ENCODE measurements at places on chromosomes 4 and X. TPM values are rescaled to one million over a fixed set of nuclear protein-coding genes. Genes with fewer than 3 reads are reported as not detected.
A peak's percentile ranks its signal among the peaks of the same experiment; 100 is the strongest.

RAB33A gene
- total RNA-seq = 5.1 TPM

PLA2G12A gene
- total RNA-seq = 17.8 TPM

FRMD7 gene
- not detected for total RNA-seq

DCX gene
- total RNA-seq = 4.8 TPM

GUCY2F gene
- 0.06 TPM for total RNA-seq

PCDH18 gene
- total RNA-seq = 162 TPM

FOXR2 gene
- total RNA-seq = not detected

MAGEB18 gene
- total RNA-seq = not detected

PRMT9 gene
- total RNA-seq = 16.8 TPM

TEX13D gene
- total RNA-seq = not detected

CT45A10 gene
- total RNA-seq = not detected

ARHGAP24 gene
- total RNA-seq = 2.2 TPM

FAM9C gene
- not detected for total RNA-seq

APBB2 gene
- total RNA-seq = 83.2 TPM

RNF175 gene
- 34.6 TPM for total RNA-seq

MGARP gene
- 2.5 TPM for total RNA-seq

DNA sequence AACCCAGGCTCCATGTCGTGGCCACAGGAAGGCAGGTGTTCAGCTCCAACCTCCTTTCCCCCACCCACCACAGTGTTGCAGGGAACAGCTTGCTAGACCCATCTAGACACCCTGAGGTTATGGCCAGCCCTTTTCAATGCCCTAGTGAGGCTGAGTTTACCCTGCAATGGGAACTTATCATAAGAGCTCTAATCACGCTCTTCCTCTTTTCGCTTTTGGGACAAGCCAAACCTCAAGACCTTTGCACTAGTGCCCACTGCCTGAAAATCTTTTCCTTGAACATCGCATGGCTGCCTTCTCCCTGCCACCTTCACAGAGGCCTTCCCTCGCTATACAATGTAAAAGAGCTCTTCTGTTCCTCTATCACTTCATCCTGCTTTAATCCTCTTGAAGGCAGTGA lies 2.4 kb upstream of the FGFBP2 start:
- H3K4me1 ChIP-seq = no peaks in the 10 kb centered on the region
- no peaks in the 10 kb centered on the region for H3K36me3 ChIP-seq
- no peak overlapping the region for H3K4me3 ChIP-seq
- no peak for DNase-seq
- H3K27ac ChIP-seq = no peak overlapping the region

DNA sequence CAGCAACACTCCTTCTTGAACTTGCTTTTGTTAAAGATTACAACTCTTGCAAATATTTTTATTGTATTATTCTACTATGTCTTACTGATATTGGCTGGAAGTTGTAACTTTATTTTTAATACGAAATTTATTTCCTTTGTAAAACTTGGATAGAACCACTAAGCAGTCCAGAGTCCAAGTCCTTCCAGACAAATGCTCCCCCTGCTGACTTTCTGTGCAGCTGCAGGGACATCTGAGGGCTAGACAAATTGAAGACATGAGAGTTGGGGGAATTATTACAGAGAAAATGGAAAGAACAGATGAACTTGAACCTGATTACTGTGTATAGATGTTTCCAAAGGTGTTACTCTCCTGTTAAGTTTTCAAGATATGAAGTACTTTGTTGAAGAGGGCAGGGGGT lies 238.8 kb downstream of the GRIA3 start:
- H3K4me1 ChIP-seq = no peaks in the 10 kb centered on the region
- no peak overlapping the region for H3K27ac ChIP-seq
- no peaks in the 10 kb centered on the region for H3K27me3 ChIP-seq

GRCh38 chr4:13597141-13597540 lies 30.4 kb downstream of the BOD1L1 start:
- H3K4me3 ChIP-seq = no peak overlapping the region
- H3K4me1 ChIP-seq = no peaks in the 10 kb centered on the region
- DNase-seq = no peak
- no peaks in the 10 kb centered on the region for H3K36me3 ChIP-seq

GRCh38 chr4:76725039-76725438 lies 172.9 kb downstream of the SOWAHB start:
- DNase-seq = no peak
- peaks cover 25% of the 10 kb centered on the region for H3K4me1 ChIP-seq
- H3K4me3 ChIP-seq = no peak overlapping the region
- no peak overlapping the region for H3K27ac ChIP-seq
- H3K27me3 ChIP-seq = no peaks in the 10 kb centered on the region

GRCh38 chrX:118554511-118554910 lies 58.9 kb downstream of the DOCK11 start:
- no peak overlapping the region for H3K4me3 ChIP-seq
- H3K36me3 ChIP-seq = no peaks in the 10 kb centered on the region
- no peaks in the 10 kb centered on the region for H3K4me1 ChIP-seq
- DNase-seq = no peak
- H3K27ac ChIP-seq = no peak overlapping the region

DNA sequence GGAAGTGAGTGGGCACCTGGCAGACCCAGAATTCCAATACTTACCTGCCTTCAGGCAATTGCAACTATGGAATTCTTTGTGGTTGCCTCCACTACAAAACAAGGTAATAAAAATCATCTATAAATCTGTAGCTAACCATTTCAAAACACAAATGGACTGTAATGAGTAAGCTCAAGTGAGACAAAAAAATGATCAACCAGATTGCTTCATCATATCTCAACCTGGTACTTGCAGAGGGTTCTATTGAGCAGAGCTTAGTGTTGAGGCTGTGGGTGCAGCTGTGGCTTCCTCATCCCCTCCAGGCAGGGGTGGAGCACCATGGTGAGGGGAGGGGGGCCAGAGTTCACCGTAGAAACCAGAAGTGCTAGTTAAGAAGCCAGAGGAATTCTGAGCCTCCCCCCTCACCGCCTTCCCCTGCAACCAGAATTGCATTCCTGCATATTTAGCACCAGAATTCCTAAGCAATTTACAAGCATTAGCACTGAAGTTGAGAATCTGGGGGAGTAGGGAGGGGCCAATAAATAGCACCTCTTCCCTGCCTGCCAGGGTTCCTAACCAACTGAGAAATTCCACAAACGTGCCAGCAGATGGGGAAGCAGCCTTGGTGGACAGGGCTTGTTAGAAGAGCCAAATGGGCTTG lies 11.5 kb downstream of the CTAG1A start:
- peak; percentile 65 for DNase-seq
- H3K36me3 ChIP-seq = no peaks in the 10 kb centered on the region
- H3K4me3 ChIP-seq = no peak overlapping the region
- H3K27ac ChIP-seq = no peak overlapping the region
- no peaks in the 10 kb centered on the region for H3K27me3 ChIP-seq
- no peaks in the 10 kb centered on the region for H3K4me1 ChIP-seq

DNA sequence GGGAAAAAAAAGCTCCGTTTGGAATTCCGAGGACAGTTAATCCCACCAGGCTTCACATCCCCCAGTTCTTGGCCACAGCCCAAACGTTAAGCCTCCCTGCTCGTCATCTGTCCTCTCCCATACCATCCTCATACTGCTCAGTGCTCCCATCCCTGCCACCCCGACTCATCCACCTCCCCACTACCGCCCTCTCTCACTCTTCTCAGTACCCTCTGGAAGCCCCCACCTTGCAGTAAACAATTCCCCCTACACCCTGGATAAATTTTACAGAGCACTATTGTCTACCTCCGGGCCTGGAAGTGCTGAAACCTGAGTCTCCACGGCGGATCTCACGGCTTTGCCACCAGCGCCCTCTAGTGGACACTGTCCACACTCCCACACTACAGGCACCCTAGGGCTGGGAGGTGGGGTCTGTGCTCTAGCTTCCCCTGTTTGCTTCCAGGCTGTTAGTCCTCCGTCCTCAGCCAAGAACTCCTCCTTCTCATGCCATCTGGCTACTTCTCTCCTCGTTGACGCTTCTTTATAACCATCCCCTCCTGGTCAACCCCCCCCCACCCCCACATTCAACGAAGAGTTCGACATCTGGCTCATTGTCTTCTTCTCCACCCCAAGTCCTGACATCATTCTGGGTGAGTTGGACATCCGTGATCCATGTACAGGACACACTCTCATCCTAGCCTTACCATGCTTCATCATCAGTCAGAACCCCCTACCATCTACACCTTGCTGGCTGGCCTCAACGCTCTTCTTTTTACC lies 54.5 kb downstream of the RTL9 start:
- H3K27ac ChIP-seq = no peak overlapping the region
- H3K36me3 ChIP-seq = no peaks in the 10 kb centered on the region
- H3K4me1 ChIP-seq = no peaks in the 10 kb centered on the region
- no peak overlapping the region for H3K4me3 ChIP-seq
- DNase-seq = peak; percentile 84

DNA sequence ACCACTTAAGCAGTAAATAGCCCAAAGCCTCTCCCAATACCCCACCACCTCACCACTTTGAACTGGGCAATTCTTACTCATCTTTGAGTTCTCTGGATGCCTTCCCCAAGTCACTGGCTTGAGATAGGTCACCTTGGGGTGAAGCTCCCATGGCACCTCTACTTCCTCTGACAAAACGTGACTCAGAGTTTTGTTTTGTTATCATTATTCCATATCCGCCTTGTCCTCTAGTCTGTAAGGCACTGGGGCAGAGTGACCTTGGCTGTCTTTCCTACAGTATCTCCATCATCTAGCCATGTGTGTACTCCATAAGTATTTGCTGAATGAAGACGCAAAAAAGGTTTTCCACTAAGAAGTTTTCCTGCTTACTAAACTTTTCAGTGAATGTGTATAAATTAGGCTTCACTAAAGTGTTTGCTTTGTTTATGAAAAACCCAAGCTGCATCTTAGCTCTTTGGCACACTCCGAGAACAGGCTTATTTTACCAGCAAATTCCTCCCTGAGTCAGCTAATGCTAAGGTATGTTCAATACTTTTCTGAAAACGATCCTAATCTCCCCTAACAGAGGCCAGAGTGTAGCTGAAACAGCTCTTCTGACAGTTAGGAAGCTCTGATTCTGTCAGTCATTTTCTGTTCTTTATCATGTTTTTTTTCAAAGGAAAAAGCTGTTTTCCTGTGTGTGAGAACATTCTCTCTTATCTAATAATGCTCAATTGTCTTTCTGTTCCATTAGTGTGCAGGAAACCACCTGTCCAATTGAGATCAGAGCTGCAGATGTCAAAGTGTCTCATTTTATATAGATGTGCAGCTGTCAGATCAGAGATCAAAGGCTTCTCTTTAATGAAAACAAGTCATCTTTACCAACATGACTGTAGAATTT lies 30.2 kb upstream of the TSPAN5 start:
- no peaks in the 10 kb centered on the region for H3K4me1 ChIP-seq
- H3K27me3 ChIP-seq = no peaks in the 10 kb centered on the region
- no peak overlapping the region for H3K4me3 ChIP-seq
- H3K27ac ChIP-seq = no peak overlapping the region
- peak; percentile 9 for DNase-seq

GRCh38 chr4:82380344-82380743 lies 6.6 kb upstream of the HNRNPD start:
- DNase-seq = no peak
- no peaks in the 10 kb centered on the region for H3K36me3 ChIP-seq
- H3K4me3 ChIP-seq = no peak overlapping the region
- no peaks in the 10 kb centered on the region for H3K27me3 ChIP-seq
- peaks cover 4% of the 10 kb centered on the region for H3K4me1 ChIP-seq

- no peak overlapping the region for H3K27ac ChIP-seq
- no peaks in the 10 kb centered on the region for H3K36me3 ChIP-seq
- no peaks in the 10 kb centered on the region for H3K27me3 ChIP-seq
- H3K4me1 ChIP-seq = no peaks in the 10 kb centered on the region
- DNase-seq = no peak
Measured at GRCh38 chr4:2159931-2160330, 82.0 kb downstream of the HAUS3 start.

DNA sequence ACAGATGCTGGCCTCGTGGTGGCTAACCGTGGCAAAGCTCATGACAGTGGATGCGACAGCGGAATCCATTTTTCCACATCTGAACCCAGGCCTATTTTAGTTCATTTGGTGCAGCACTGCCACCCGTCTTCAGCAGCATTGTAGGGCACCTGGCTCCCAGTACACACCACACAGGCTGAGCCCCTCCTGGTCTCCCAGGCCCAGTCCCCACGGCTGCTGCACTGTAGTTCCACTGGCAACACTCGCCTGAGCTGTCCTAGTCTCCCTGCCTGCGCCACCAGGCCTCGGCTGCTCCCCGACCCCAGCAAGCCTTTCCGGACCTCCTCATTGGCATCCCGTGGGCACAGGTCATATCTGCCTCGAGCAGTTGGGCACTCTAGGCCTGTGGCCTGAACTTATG lies 76.2 kb downstream of the MTMR1 start:
- no peaks in the 10 kb centered on the region for H3K27me3 ChIP-seq
- no peak for DNase-seq
- no peaks in the 10 kb centered on the region for H3K36me3 ChIP-seq
- H3K27ac ChIP-seq = no peak overlapping the region

- H3K27ac ChIP-seq = no peak overlapping the region
- no peaks in the 10 kb centered on the region for H3K27me3 ChIP-seq
- DNase-seq = no peak
- H3K4me1 ChIP-seq = no peaks in the 10 kb centered on the region
Measured at GRCh38 chrX:121010218-121010617, 24.7 kb upstream of the CT47A1 start.

- no peaks in the 10 kb centered on the region for H3K4me1 ChIP-seq
- no peaks in the 10 kb centered on the region for H3K27me3 ChIP-seq
- no peak overlapping the region for H3K27ac ChIP-seq
- H3K36me3 ChIP-seq = no peaks in the 10 kb centered on the region
- no peak for DNase-seq
Measured at GRCh38 chrX:10501611-10502010, 118.8 kb downstream of the MID1 start.

DNA sequence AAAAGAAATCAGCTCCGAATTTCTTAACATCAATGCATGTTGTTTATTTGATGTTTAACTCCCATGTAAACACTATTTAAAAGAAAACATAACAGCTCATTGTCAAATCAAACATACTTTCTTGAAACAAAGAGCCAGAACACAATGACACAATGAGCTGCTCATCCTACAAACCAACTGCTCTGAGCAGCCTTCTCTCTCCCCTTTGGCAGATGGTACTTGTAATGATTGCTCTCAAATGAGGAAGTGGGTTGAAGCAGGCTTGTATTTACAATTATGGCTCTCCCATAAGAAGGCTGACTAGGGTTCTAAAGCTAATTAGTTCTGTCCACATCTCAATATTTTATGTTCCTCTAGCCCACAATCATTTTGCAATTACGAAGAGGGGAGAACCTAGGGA lies 637.8 kb upstream of the ADGRL3 start:
- no peak overlapping the region for H3K4me3 ChIP-seq
- H3K36me3 ChIP-seq = no peaks in the 10 kb centered on the region
- no peak overlapping the region for H3K27ac ChIP-seq
- H3K27me3 ChIP-seq = no peaks in the 10 kb centered on the region
- H3K4me1 ChIP-seq = peaks cover 7% of the 10 kb centered on the region

Measured in neural progenitor cell (in vitro differentiated cells).